Fibroblast of mammary gland (primary cell): ENCODE measurements at places on chromosomes 6 and 20.

GRCh38 chr6:148915810-148916209 lies 169.0 kb downstream of the UST start:
- no peak for DNase-seq

- DNase-seq = no peak
Measured at GRCh38 chr6:168332020-168332419, 12.4 kb upstream of the DACT2 start.

- no peak for DNase-seq
Measured at GRCh38 chr20:20161611-20162010, 109.3 kb downstream of the CFAP61 start.

- DNase-seq = no peak
Measured at GRCh38 chr6:38673397-38674165, 29.4 kb downstream of the GLO1 start.

- peak; percentile 89 for DNase-seq
Measured at GRCh38 chr6:113530769-113531168, 326.4 kb upstream of the MARCKS start.

DNA sequence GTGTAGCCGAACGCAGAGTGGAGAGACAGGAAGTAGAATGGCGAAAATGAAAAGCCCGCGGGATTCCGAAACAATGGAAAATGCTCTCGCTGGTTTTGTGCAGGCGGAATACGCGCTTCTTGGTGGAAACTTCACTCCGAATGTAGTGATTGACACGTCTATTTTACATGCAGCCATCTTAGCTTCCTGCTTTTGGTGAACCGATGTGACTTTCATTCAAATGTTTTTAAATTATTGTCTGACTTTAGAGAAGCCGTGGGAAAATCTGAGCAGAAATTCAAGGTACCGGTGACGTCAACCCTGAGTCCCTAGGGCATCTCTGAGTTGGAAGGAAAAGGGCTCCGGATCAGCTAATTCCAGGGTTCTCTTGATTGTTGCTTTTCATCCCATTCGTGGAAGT lies 11.4 kb downstream of the GPX5 start:
- peak; percentile 49 for DNase-seq

- DNase-seq = no peak
Measured at GRCh38 chr6:69880601-69881000, 14.2 kb downstream of the COL19A1 start.

DNA sequence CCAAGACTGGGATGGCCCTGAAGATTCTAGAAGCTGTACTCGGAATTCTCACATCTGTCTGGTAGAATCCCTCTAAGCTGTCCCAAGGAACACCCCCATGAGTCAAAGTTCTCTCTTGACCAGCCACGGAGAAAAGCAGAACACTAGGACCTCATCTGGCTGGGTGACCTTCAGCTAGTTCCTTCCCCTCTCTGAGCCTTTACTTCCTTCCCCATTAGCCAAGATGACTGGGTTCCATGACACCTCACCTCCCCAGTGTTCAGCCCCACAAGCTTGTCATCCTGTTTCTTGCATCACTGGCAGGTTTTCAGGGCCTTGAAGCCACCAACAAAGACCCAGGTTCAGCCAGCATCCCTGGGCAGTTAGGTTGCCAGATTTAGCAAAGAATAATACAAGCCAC lies 47.8 kb downstream of the MAFB start:
- no peak for DNase-seq

DNA sequence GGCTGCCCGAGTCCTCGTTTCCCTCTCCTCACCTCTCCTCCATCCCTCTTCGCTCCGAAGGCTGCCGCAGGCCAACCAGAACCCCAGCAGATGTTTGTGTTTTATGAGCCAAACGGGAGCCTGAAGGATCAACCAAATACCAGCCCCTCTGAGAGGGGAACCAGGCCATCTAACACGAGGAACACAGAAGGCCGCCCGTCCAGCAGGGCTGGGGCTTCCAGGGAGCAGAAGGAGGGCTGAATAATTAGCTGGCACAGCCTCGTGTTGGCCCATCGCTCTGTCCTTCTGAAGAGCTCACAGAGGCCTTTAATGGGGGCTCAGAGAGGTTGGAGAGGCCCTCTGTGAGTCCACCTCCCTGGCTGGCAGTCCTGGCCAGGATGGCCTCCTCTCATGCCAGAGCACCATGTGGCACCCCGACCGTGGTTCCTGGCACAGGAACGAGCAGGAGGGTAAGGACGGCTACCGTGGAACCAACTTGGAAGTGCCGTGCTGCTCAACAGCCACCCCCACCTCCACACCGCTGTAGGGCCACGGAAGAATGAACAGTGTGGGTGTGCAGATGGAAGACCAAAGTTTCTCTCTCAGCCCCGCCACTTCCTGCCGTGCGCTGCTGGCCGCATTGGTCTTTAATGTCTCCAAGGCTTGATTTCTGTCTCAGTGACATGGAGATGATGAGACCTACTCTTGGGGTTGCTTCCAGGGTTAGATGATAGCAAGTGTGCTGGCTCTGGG lies 155.2 kb downstream of the SCML4 start:
- DNase-seq = no peak

DNA sequence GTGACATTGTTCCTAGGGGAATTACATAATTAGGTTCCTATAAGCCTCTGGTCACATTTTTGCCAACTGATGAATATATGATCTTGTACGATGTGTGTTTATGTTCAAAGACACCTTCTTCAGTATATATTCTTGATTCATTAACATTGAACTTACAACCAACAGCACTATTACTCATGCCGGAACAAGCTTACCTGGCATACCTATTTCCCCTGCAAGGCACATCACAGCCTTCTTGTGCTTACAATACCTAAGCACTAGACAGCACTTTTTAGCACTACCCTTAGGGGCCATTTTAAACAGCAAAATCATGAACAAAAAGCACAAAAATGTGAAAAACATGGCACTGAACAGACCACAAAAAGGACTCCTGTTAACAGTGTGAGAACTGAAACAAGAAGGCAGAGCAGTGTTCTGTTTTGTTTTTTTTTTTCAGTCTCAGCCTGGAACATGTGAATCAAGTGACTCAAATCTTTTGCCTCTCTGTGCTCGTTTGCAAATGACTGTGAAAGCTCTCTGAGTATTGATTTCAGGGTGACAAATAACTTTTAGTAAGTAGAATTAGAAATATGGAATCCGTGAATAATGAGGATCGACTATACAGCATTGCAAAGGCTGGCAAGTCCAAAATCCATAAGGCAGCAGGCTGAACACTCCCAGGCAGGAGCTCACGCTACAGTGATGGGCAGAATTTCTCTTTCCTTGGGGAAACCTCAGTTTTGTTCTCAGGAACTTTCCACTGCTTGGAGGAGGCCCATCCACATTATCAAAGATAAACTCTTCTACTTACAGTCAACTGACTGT lies 102.3 kb upstream of the TSHZ2 start:
- DNase-seq = no peak

- no peak for DNase-seq
Measured at GRCh38 chr6:150541576-150541975, 58.1 kb upstream of the PLEKHG1 start.

DNA sequence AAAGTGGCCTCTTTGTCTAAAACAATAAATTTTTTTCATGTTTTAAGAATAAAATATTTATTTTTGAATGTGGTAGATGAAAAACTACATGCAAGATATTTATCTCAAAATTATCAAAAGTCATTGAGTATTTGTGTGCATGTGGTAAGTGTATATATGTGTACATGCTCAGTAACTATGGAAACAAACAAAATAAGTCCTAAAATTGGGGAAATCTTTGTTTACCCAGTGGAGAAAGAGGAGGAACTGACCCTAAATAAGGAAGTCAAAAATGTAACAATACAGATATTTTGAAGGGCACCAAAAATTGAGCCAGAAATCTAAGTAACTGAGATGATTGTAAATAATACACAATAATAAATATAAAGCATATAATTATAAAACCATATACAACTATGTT lies 639.2 kb downstream of the MAFB start:
- DNase-seq = no peak

DNA sequence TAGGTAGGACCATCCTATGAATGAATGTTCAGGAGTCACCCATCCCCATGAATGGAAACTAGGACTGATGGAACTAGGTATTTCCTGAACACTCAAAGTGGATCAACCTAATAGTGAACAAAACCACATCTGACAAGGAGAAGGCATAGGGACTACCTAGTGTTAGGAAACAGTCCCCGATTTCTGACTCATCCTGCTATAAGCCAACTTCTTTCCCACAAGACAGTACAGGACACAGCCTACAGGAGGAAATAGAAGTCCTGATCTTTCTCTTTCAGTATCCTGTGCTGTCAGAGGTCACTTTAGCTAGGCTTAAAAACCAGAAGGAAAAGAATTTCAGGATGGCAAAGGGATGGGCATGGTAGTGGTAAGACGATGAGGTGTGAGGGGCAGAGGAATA lies 19.5 kb upstream of the GMDS start:
- peak; percentile 75 for DNase-seq
